Hematopoietic multipotent progenitor cell treated with erythropoietin and hydrocortisone succinate and interleukin-3 and kit ligand, for 6 days (in vitro differentiated cells): ENCODE measurements at places on chromosomes 4 and X.
A peak's percentile ranks its signal among the peaks of the same experiment; 100 is the strongest.

DNA sequence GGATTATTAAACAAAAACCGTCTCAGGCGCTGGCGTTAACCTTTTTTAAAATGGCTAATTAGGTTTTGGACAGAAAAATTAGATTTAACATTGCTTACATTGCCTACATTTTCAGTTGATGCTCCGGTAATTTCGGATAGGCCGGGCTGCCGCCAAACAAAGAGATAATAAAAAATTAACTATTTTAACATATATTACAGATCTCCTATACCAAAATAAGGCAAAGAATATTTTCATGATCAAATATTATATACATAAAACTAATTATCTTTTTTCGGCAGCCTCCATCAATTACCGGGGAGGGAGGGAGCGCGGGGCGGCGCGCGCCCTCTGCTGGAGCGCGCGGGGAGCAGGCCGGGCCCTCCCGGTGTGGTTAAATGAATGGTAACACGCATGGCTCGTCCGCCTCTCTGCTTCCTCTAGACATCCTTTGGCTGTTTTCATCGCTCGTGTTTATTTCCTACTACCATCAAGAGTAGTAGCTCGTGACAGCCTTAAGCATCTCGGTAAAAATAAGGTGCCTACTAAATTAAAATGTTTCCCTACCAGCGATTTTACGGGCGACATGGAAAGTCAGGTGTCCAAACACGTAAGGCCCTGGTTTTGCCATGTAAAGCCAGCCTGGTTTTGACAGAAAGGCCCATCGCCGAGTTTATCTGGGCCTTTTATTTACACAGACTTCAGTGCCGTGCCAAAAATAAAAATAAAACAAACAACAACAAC, 52.4 kb upstream of the TMEM33 start:
- peak; percentile 67 for DNase-seq

DNA sequence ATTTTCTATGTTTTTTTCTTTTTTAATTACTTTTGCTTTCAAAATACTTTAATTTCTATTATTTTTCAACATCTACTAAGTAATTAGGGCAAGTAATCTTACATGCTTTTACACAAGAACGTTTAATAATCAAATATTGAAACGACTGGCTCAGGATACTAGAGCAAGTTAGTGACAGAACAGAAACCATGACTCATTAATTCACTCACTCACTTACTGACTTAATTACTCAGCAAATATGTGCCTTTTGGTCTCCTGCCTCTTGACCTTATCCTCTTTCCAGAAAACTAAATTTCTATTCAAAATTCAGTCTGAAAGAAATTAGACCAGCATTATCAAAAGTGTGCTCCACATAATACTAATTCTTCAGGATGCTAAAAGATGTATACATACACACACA, 314.9 kb upstream of the TEX13C start:
- DNase-seq, result no peak

DNA sequence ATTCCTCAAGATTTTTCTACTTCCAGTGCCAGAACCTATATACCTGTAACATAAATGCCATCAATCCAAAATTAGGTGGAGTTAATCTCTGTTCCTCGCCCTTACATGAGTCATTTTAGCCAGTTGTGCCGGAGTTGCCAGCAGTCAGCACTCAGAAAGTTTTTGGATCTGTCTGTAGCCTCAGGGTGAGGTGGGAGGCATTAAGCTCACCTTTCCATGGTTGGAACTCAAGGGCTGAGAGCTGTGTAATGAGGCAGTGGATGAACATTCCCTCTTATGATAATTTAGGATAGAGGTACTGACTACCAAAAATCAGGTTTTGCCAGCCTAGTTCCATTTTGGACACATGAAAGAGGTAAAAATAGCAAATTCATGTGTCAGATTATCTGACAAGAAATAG, 1553.1 kb upstream of the ADGRL3 start:
- DNase-seq, result no peak

DNA sequence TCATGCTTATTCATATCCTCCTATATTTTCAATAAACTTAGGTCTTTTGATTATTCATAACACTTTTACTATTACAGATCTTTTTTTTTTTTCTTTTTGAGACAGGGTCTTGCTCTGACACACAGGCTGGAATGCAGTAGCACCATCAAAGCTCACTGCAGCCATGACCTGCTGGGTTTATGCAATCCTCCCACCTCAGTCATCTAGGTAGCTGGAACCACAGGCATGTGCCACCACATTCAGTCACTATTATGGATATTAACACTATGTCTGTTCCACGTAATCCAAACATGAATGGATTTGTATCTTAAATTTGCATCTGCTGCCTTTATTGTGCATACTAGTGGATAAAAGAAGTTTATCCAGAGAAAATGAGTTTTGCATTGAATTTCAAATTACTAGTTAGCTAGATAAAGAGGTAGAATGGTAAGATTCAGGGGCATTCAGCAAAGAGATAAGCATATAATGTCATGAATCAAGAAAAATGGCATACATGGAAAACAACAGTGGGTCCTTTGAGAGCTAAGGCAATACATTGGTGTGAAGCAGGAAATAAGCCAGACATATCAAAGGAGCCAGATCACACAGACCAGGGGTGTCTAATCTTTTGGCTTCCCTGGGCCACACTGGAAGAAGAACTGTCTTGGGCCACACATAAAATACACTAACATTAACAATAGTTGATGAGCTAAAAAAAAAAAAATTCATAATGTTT, 13.9 kb downstream of the ANAPC10 start:
- DNase-seq, result peak; percentile 70

GRCh38 chr4:99411041-99411440, 24.1 kb downstream of the ADH7 start:
- no peak for DNase-seq

DNA sequence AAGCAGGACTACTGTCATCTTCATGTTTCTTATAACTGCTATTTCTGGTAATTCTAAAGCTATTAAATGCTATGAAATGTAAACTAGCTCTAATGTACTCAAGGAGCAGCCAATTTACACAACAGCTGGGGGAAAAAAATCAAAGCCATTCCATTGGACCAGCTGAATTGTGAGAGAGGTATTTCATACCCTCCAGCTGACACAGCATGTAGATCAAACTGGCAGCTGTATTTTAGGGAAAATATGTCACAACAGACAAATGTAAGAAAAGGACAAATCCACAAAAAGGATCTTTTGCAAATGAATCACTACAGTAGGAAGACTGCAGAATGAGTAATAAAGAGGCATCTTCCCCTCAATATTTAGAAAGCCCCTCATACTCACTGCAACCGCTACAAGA, 65.2 kb upstream of the FAM47B start:
- no peak for DNase-seq

DNA sequence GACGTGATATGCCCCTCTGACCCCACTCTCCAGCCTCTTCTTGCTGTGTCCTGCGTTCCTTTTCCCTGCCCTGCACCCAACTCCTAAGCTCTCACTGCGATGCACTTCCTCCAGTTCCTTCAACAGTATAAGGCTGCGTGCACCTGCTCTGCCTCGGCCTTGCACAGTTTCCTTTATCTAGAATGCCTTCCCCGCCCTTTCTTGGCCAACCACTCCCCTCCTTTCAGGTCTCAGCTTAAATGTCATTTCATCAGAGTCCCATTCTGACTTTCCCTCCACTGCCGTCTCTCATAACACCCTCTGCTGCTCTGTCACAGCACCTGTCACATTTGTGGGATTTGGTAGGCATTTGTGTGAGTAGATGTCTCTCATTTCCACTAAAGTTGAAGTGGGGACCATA, 58.4 kb upstream of the NEIL3 start:
- DNase-seq, result peak; percentile 21

- peak; percentile 14 for DNase-seq
Measured at GRCh38 chr4:150348079-150348478, 233.9 kb upstream of the MAB21L2 start.

DNA sequence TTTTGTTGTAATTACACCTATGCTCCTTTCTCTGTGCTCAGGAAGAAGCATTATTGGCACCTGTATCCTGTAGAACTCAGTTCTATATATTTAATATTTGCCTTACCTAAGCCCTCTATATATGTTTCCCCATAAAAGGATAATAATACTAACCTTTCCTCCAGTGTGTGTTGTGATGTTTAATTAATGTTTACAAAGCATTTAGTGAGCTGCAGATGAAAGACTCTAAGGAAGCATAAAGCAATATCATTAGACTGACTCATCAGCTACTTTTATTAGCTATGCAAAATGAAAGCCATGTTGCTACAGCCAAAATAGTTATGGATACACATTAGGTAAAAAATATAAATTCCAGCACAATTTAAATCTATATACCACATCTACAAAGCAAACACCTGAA, 93.6 kb upstream of the PTPN13 start:
- DNase-seq, result no peak

- no peak for DNase-seq
Measured at GRCh38 chr4:159966746-159967145, 863.9 kb downstream of the RAPGEF2 start.

- DNase-seq, result no peak
Measured at GRCh38 chrX:100407784-100408712, 2.0 kb downstream of the PCDH19 start.

- no peak for DNase-seq
Measured at GRCh38 chrX:96682516-96682915, 2.1 kb upstream of the DIAPH2 start.

DNA sequence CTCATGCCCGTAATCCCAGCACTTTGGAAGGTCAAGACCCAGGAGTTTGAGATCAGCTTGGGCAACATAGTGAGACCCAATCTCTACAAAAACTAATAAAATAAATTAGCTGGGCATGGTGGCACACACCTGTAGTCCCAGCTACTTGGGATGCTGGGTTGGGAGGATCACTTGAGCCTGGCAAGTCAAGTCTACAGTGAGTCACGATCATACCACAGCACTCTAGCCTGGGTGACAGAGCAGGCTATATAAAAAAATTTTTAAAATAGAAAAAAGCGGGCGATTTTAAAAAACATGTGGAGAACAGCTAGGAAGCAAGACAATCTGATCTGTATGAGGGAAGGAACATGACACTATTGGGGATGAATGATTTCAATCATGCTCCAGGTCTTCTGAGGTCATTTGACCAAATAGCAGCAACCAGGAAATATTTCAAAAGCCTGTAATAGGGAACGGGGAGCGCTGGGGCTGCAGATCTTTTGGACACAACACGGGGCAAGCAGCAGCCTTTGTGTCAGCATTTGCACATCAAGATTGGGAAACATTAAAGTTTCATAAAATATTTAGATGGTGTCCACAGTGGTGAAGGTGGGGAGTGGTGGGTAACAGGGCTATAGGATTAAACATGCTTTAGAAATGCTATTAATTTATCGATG, 48.3 kb upstream of the GUCY1A1 start:
- no peak for DNase-seq

GRCh38 chrX:152450076-152450475, 1.0 kb downstream of the GABRA3 start:
- no peak for DNase-seq

GRCh38 chrX:71666240-71667223, 814 bp upstream of the LOC101059915 start:
- DNase-seq, result no peak

- DNase-seq, result no peak
Measured at GRCh38 chr4:113556382-113557134, 205.0 kb downstream of the CAMK2D start.

GRCh38 chr4:16253127-16253960, 27.1 kb upstream of the TAPT1 start:
- no peak for DNase-seq

DNA sequence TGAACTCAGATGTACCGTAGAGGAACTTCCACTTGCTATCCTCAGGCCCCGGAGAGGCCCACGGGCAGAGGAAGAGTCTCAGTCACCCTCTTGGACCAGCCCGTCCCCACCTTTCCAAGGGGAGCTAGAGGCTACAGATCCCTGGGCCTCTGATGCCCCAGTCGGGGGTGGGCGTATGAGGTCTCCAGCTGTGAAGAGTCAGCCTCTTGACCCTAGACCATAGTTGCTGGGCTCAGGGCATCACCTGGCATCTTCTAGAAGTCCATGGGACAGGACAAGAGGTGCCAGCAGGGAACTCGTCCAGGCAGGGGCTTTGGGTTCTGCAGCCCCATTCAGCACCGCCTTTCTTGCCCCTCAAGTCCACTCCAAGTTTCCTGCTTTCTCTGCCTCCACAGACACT, 11.6 kb downstream of the SASH3 start:
- DNase-seq, result no peak

- DNase-seq, result no peak
Measured at GRCh38 chrX:39813631-39814277, 284.0 kb downstream of the BCOR start.

GRCh38 chrX:149230689-149231088, 274.4 kb downstream of the IDS start:
- DNase-seq, result no peak

- DNase-seq, result no peak
Measured at GRCh38 chr4:124566030-124566429, 146.5 kb downstream of the ANKRD50 start.

- DNase-seq, result no peak
Measured at GRCh38 chr4:73156394-73156793, 86.9 kb upstream of the COX18 start.

DNA sequence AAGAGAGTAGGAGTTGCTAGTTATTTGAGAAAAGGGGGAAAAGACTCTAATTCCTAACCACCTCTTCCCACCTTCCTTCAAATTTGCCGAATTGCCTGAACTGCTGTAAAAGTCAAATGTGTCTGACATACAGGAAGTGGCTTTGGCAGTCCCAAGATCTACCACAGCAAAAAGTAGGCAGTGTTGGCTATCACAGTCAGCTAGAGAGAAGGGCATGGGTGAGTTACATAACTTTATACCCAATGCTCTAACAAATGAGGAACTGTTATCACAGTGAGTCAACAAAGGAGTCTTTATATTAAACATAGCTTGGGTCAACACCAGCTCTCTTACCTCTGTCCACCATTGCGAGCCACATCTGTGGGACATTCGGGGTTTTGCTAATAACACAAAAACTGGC, 2.4 kb upstream of the MBNL3 start:
- DNase-seq, result peak; percentile 86

DNA sequence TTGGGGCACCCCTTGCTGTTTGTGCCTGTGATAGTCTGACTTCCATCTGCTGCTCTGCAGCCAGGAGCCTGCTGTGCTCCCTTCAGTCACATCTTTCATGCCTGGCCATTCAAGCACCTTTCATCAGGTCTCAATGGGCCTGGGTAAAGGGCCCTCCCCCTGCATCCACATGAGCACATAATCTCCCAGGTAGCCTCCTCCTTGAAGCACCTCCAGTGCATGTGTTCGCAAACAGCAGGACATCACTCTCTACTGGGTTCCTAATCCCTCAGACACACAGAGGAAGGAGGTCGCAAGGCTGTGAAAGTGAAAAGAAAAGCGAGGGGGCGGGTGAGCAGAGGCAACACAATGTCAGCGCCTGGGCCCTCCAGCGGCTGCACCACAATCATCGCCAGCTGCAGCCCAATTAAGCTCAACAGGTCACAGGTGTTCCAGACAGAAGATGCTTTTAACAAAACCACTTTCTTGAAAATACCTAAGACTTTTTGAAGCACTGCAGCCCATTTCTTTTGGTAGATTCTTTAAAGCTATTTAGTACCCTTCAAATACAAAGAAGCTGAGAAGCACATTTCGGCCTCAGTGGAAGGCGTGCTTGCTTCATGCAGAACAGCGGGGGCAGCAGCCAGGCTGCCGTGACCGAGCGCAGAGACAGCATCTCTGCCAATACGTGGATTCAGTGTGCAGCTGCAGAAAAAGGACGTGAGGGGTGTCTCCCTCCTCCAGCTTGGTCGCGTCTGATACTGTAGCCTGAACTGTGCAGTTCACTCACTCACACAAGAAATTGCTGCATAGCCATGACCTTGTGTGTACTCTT, 92.2 kb upstream of the SPRY1 start:
- no peak for DNase-seq

GRCh38 chr4:3465698-3466671, 2.9 kb downstream of the DOK7 start:
- DNase-seq, result no peak

- DNase-seq, result no peak
Measured at GRCh38 chrX:30967516-30967915, 78.5 kb upstream of the TAB3 start.
